Fibroblast of the aortic adventitia (primary cell): ENCODE measurements at places on chromosomes 13 and 19.

DNA sequence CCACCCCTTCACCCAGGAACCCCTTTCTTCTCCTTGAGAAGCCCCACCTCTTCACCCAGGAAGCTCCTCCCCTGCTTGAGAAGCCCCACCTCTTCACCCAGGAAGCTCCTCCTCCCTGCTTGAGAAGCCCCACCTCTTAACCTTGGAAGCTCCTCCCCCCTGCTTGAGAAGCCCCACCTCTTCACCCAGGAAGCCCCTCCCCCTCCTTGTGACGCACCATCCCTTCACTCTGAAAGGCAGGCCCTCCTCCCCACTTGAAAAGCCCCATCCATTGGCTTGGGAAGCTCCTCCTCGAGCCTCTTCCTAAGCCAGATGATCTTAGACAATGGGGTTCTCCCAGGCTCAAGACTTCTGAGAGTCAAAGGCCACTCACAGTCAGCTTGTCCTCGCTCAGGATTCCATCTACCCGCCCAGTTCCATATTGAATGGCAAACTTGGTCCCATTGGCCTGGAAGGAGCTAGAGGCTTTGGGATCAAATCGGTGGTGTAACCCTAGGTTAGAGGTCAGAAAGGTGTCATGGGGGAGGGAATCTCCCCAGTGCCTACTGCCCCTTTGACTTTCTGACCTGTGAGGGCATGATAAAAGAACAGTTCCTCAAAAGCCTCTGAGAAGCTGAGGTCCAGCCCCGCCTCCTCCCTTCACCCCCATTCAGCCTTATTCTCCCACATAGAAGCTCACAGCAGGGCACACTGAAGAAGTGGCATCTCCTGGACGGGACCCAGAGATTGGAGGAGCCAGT is 4.0 kb downstream of the NAPSA start:
- no peak for DNase-seq

DNA sequence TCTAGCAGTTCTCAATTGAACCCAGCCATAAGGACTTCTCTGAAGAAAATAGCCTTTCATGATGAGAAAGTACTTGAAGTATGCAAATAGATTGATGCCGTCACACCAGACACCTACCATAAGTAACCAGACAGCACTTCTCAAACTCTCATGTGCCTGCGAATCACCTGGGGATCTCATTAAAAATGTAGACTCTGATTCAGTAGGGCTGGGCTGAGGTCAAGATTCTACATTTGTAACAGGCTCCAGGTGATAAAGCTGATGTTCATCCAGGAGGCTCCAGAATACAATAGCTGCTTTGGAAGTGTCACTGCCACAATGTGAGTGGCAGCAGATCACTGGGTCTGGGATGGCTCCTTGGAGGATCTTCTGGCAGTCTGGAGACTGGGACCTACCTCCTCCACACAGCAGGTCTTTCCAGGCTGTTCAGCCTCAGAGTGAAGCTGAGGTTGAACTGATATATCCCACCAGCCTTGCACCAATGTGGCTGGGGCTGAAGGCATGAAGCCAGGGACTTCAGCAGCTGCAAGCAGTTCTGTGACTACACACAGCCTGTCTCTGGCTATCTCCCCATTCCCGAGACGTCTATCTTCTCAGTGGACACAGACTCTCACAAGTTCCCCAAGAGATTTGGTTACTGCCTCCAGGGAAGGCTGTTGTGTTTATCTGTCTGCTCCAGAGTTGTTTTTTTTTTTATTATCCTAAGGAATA is 9.1 kb downstream of the MBNL2 start:
- DNase-seq: no peak

DNA sequence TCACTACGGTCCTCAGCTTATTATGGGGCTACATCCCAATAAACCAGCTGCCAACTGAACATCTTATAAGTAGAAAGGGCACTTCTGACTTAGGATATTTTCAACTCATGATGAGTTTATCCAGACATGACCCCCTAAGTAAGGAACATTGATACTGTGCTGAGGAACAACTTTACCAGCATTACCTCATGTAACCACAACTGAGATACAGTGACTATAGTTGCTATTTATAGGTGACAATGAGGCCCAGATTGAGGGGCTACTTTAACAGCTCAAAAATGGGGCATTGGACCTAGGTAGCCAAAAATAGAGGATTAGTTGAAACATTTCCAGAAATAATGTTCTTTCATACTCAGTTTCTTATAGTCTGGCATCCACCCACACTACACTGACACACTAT is 26.8 kb downstream of the SKA3 start:
- DNase-seq: no peak

GRCh38 chr19:19296953-19297689 is 23.2 kb downstream of the SUGP1 start:
- no peak for DNase-seq

DNA sequence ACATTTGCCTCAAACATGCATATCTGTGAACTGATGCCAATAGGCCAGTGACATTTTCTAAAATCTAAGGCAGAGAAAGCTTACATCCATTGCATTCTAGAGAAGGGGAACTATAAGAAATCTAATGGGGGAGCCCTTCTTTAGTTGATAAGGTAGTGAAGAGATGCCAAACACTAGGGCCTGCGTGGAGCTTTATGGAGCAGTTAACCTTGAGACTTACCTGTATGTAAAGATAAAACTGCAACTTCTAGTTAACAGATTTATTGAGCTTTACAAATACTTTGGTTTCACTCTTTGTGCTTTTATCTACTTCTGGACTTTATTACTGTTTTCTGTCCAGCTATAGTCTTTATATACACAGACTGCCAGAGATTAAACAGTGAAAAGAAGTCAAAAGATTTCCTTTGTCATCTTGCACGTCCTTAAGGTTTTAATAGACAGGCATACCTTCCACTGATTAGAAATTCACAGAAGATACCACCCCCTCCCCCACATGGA is 457.6 kb downstream of the KLF12 start:
- DNase-seq: no peak

GRCh38 chr19:36963280-36963679 is 47.1 kb downstream of the ZNF568 start:
- no peak for DNase-seq

DNA sequence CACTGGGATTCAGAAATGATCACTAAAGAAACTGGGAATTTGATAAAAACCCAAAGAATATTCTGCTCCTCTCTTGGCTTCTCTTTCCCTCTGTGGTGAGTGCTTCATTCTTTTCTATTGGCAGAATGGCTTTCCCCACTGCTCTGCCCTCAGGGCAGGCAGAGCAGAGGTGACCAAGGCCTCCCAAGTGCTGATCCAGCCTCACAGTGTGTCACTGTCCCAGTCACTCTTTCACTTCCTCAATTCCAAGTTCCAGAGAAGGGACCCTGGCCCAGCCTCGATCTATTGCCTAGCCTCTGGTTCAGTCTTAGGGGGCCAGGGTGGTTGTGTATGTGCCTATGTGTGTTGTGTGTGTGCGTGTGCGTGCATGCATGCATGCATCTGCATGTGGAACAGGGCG is 180.6 kb upstream of the TMTC4 start:
- no peak for DNase-seq

- no peak for DNase-seq
Measured at GRCh38 chr19:10861103-10861651, 10.2 kb upstream of the CARM1 start.

GRCh38 chr19:4369888-4370260 is 26.5 kb downstream of the MPND start:
- no peak for DNase-seq

DNA sequence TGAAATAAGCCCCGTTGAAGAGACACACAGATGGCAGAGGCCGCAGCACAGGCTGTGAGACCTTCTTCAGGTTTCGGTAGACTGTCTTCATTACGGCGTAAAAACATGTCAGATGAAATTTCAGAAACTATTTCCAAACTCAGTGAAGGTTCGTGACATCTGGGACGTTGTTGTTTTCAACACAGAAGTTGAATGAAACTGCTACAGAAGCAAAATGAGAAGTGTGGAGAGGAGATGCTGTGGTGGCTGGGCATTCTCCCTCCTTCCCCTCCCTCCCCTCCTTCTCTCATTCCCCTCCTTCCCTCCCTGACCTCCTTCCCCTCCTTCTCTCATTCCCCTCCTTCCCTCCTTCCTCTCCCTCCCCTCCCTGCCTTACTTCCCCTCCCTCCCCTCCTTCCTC is 113.6 kb downstream of the ATP11A start:
- DNase-seq: no peak

DNA sequence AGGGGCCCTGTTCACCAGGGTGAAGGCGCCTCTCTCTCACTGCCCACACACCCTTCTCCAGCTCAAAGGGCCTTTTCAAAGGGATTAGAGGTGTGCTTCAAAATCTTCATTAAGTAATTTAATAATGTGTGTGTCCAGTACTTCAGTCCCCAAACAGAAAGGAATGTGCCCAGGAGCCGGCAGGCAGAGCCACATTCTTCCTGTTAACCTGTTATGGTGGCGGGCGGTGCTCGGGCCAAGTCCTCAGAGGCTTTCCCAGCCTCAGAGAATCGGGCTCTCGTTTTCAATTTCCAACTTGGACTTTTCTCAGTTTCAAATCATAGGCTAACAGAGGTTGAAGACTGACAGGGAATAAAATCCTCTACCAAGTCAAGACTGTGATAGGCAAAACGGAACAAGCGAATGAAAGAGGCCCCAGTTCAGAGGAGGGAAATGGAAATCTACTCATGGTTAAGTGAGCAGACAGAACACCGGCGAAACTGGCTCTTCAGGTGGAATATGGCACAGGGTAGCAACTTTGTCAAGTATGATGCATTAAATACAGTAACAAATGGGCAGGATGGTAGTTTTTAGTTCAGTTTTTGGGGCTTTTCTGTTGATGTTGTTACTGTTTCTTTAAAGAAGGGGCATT is 68.6 kb downstream of the FOXO1 start:
- DNase-seq: no peak

- DNase-seq: no peak
Measured at GRCh38 chr19:41363371-41363752, 587 bp downstream of the B9D2 start.

- DNase-seq: no peak
Measured at GRCh38 chr19:42629191-42629590, 34.5 kb upstream of the CEACAM8 start.

DNA sequence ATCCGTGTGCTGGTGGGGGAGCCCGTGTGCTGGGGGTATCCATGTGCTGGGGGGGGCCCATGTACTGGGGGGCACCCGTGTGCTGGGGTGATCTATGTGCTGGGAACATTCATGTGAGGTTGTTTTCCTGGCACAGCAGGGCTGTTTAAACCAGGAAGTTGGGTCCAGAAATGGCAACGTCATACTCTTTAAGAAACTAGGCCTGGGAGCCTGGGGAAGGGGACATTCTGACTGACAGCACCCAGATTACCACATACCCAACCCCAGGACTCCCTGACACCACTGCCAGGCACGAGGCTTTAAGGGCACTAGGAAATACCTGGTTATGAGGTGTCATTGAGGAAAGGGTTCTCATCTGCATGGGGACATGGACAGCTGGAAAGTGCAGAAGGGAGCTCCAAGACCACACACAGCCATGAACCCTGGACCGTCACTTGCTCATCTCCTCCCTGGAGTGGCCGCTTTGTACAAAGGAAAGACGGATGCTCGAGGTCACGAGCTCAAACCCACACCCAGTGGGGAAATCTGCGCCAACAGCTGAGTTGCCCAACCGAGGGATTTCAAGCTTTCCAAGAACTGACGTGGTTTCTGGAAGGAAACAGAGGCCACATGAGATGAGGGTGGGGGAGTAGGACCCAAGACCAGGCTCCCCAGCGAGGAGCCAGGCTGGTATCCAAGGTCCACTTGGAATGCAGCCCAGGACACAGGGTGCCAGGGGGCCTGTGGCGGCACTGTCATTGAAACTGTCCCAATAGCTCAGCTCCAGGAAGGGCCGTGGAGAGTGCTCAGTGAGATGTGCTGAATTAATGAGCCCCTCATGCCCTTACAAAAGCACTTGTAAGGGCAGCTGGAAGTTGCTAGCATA is 40.9 kb downstream of the RAB20 start:
- DNase-seq: peak; percentile 93

- DNase-seq: peak; percentile 82
Measured at GRCh38 chr19:7340959-7341837, 7.5 kb upstream of the ARHGEF18 start.

GRCh38 chr13:104553186-104553585 is 1487.0 kb upstream of the SLC10A2 start:
- no peak for DNase-seq

DNA sequence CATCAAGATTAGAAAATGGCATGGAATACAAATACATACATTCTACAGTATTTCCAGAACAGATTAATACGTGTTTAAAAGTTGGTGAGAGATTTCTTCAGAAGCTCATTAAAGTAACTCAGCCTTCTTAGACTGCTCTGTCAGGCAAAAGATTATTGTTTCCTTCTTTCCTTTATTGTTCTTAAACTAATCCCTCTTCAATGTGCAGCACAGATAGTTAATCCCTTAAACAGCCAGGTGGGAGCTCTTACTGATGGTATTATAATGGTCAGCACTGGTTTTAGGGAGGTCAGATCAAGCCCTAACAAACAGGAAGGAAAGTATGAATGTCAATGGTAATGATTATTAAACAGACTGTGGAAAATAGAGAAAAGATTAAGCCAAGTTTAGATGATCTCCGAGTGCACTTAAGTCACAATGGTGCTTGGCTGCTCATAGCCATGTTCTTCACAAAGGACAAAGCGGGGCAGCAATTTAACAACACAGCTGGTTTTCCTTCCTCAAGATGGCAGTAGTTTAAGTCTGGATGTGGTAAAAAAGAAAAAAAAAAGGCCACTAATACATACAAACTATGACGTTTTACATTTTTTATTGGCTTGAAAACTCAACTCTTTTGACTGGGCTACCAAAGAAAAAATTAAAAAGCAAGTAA is 992.6 kb downstream of the PCDH9 start:
- DNase-seq: no peak

GRCh38 chr13:111895896-111896821 is 170.8 kb upstream of the SOX1 start:
- DNase-seq: no peak

DNA sequence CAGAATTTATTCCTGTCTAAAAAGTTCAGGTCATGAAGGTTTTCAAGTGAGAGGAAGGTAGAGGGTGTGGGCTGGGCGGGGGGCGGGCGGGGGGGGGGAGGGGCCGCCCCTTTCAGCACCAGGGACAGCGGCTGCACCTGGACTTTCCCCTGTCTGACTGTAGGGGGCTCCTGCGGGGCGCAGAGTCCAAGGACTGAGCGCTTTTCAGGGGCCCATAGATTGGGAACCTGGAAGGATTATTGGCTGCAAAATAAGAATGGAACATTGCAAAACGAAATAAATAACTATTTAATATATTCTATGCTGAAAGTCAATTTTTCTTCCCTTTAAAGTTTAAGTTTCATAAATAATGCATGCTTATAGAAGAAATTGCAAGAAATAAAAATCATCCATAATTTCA is 8.9 kb upstream of the CYP4F3 start:
- DNase-seq: no peak

DNA sequence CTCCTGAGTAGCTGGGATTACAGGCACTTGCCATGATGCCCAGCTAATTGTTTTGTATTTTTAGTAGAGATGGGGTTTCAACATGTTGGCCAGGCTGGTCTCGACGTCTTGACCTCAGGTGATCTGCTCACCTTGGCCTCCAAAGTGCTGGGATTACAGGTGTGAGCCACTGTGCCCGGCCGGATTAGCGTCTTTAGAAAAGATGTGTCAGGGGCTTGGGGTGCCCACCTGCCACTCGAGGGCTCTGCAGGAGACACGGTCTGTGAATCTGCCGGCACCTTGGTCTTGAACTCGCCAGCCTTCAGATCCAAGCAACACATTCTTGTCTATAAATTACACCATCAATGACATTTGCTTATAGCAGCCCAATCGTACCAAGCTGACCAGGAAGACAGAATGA is 38.8 kb upstream of the TUBGCP3 start:
- no peak for DNase-seq
